Activated CD8-positive, alpha-beta memory T cell treated with anti-CD3 and anti-CD28 coated beads, Interleukin-2, amount 10 ng/mL, durations not matched to agents 7 days and 5 days (primary cell): ENCODE measurements at places on chromosomes 5 and 9.

GRCh38 chr5:65061974-65062353 is 293.2 kb downstream of the CWC27 start:
- no peak for DNase-seq

- DNase-seq, result no peak
These were observed 110.4 kb upstream of the SARDH start for GRCh38 chr9:133848471-133849109.

GRCh38 chr9:130609163-130609562 is 29.8 kb downstream of the FUBP3 start:
- no peak for DNase-seq

- DNase-seq, result no peak
These were observed 200.9 kb upstream of the TRPM3 start for GRCh38 chr9:71322311-71322710.

DNA sequence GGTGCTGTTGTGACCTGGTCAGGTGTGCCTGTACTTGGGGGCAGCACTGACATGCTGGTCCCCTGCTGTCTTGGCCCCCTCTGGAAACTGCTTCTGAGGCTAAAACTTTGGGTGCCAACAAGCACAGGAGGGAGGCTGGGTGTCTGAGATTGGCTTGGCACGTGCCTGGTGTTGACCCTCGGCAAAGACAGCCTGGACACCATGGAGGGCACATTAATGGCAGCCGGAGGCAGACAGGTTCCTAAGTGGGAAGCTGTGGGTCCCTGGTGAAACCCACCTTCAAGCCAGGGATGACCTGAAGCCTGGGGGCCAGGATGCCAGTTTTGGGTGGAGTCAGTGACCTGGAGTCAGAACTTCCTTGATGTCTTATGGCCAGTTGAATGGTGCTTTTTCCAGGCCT is 894.1 kb downstream of the PTPRD start:
- no peak for DNase-seq

DNA sequence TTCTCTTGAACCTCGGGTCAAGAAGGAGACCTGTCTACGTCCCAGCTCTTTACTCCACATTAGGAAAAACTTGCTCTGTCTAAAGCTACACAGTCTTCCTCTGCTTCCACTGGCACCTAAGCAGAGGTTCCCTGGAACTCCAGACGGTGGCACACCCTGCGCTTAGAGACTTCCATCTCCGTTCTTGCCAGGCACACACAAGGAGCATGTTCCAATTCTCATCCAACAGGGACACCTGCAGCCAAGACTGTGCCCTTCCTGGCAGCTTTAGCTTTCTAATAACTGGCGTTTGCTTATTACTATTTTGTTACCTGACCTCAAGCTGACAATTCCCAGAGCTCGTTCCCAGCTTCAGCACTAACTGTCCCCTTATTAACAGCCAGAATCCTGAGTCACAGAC is 16.0 kb downstream of the CAPSL start:
- no peak for DNase-seq

DNA sequence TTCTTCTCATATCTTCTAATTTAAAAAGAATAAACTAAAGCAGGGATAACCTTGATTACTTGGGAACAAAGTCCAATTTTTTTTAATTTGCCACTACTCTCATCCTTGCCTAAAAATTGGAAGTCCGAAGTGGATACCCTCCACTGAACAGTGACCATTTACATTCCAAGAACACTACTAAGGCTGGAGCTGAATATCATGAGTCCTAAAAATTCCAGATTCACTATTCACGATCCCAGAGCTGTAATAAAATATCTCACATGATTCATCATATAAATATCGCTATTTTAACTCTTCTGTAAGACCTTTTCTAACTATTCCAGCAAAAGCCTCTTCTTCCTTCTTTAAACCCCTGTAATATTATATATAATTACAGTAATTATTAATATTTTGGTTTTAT is 57.4 kb downstream of the ATPSCKMT start:
- no peak for DNase-seq

DNA sequence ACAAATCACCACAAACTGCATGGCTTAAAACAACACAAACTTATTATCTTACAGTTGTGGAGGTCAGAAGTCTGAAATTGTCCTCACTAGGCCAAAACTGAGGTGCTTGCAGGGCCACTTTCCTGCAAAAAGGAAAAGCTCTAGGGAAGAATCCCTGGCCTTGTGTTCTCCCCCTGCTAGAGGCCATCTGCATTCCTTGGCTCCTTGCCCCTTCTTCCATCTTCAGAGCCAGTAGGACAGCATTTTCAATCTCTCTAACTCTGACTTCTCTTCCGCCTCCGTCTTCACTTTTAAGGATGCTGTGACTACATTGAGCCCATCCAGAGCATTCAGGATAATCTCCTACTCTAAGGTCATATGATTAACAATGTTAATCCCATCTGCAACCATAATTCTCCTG is 236.6 kb downstream of the CDK5RAP2 start:
- DNase-seq, result peak; percentile 31

GRCh38 chr9:91921371-91921770 is 28.7 kb downstream of the ROR2 start:
- DNase-seq, result no peak

- no peak for DNase-seq
These were observed 37.0 kb downstream of the OTULIN start for GRCh38 chr5:14701556-14701955.

DNA sequence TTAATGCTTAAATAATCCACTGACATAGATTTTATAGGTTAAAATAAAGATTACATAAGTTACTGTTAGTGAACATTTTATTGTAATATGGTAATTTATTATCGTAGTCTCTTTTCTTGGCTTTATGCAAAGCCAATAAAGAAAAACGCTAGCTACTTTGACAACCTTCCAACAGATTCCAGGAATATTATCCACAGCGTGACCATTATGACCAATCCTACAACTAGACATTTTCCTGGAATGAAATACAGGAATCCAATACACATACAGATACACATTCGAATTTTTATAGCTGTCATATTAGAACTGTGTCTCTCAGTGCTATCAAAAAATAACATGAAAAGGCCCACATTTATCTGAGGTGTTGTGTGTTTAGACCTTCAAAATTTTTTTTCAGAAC is 13.1 kb downstream of the RPS23 start:
- no peak for DNase-seq

- no peak for DNase-seq
These were observed 199.0 kb upstream of the OTULINL start for GRCh38 chr5:14382640-14383039.

GRCh38 chr5:160230686-160231527 is 1.6 kb downstream of the FABP6 start:
- no peak for DNase-seq

DNA sequence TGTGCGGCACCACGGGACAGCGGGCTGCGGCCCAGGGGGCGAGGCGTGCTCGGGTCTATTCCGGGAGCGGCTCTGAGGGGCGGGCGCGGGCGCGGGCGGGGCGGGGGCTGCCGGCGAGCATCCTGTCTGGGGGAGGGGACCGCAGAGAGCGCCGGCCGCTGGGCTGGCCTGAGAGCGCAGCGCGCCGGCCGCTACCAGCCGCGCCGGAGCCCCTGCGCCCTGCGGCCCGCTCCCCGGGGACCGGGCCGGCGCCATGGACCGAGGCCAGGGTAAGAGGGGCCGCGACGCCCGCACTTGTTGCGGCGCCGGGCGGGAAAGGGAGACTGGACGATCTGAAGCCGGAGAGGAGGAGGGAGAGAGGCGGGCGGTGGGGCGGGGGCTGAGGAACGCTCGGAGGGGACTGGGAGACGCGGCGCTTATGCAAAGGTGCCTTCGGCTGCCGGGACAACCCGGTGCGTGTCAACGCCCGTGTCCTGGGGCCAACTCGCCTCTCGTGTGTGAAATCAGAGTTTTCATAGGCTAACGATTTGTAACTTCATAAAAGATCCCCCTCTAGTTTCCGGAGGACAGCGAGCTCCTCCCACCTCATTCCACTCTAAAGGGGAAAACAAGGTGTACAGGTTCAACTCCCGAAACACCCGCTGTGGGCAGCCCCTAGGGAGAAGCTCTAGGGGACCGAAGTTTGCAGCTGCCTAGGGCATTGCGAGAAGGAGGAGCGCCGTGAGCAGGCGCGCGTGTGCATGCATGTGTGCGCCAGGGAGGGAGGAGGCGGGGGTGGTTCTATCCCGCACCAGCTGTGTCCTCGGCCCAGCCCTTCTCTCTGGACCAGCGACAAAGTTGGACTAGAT is at the start of gene AFAP1L1:
Gene AFAP1L1 (plus strand): TSS at position 144 of the 848 bp plus-strand sequence. CDS start 110 bp downstream, at position 254.
- DNase-seq, result no peak

GRCh38 chr5:58681943-58682342 is 99.1 kb downstream of the RAB3C start:
- DNase-seq, result no peak

- DNase-seq, result no peak
These were observed 134.6 kb upstream of the PHYKPL start for GRCh38 chr5:178366998-178367735.

- no peak for DNase-seq
These were observed 42.5 kb downstream of the SFXN1 start for GRCh38 chr5:175520873-175521272.

DNA sequence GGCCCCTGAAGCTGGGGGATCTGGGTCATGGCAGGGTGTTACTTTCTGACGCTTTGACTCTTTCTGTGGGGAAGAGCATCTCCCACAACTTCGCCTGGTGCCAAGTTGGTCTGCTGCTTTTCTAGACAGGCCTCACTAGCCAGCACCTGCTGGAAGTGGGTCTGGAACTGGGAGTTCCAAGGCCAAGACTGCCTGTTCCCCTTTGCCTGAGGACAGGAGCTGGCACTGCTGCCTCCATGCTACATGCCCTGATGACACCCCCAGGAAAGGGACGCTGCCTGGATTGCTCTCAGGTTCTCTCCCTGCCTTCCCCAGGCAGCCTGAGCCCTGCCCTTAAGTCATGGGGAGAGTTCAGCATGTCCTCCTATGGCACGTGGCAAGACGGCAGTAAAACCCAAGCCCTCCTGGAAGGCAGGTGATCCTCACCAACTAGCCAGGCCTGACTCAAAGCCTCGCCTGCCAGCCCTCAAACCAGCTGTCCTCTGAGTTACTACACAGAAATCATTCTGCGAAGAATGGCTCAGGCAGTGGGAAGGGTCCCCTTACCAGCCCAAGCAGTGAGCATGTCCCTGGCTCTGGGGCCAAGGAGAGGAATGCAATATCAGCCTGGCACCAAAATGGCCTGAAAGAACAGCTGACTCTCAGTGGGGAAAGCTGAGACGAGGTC is 35.8 kb downstream of the SEC61B start:
- DNase-seq, result no peak

- peak; percentile 21 for DNase-seq
These were observed at the start of gene LCN1 for GRCh38 chr9:135520916-135521607. TSS of gene LCN1 (plus strand) at chr9:135521440. CDS start at chr9:135521498, 58 bp downstream.

GRCh38 chr9:137032858-137033257 is 970 bp upstream of the FUT7 start:
- DNase-seq, result no peak

DNA sequence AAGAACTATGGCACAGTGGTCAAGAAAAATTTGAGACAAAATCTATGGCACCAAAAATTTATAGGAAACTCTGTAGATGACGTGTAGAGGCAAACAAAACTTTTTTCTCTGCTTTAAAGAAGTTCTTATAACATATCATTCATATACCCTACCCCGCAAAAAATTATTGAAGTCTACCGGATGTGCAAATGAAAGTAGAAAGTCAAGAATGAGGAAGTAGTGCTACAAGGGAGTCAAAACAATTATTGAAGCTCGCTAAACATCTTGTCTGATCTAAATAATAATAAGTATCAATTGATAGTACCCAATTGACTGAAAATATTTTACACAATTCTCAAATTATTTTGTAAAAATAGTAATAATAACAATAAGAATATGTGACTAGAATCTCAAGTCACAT is 398.5 kb downstream of the TAF11L14 start:
- no peak for DNase-seq

GRCh38 chr5:38794986-38795385 is 50.8 kb upstream of the OSMR start:
- no peak for DNase-seq

- no peak for DNase-seq
These were observed 5.6 kb downstream of the P4HA2 start for GRCh38 chr5:132221781-132222648.

DNA sequence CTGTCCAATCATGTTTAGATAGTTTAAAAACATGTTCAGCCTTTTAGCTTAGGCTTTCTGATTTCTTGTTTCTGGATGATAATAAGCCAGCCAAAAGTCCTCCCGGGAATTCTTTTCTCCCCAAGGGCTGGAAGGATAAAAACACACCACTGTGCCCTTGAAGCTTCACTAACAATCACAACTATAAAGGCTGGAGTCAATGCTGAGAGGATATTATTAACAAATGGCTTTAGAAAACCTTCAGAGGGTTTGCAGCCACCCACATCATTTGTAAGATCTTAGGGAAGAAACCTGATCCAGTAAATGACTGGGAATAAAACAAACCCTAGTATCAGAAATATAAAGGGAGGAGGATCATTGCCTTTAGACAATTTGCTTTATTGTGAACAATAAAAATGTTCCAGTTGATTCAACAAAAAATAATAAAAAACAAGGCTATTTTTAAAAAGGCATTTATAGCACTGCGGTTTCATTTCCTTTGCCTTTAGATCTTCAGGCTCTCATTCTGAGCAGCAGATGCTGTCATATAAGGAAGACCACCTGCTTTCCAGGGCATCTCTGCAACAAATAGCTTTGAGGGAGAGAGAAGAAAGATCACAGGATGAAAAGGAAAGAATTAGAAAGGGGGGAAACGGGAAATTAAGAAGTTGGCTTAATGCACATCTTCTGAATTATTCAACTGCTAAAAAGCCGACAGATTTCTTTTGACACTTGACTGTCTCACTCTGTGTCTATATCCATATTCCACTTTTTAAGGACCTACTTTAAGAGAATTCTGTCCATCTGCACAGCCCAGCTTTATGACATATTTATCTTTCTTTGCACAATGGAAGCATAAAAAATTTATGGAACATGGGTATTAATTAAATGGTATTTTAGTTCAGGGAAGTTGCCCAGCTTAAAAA is 277.2 kb upstream of the SLC24A2 start:
- DNase-seq, result no peak

GRCh38 chr9:136216541-136217244 is 11.8 kb upstream of the LHX3 start:
- DNase-seq, result no peak

DNA sequence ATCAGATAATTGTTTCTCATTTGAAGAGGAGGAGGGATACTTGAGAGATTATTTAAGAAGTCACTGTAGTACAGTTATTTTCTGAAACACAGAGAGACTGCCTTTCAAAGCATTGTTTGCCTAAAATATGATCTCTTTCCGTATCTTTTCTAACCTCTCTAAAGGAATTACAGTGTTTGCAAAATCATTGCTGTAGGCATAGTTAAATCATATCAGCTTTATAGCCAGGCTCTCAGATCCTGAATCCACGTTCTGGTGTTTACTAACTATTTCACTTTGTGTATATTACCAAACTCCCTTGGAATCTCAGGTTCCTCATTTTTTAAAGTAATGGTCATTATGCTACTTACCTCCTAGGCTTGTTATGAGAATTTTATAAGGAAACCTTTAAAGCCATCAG is 1151.6 kb upstream of the CDH9 start:
- no peak for DNase-seq

DNA sequence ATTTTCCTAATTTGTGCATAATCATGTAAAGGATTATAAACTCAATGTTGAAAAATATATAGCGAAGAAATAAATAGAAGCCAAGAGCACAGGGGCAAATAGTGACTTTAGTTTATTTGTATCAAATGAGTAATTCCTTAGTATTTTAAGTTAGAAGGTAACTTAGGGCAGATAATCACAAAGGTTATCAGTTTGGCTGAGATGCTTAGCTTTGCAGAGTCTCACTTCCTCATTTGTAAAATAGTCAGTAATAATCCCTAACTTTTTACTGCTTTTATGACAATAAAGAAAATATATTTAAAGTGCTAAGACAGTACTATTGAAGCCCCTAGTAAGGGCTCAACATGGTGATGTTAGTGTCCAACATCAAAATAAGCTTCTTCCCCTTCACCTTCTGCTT is 297.4 kb upstream of the TUSC1 start:
- DNase-seq, result no peak

- no peak for DNase-seq
These were observed 1.4 kb downstream of the STING1 start for GRCh38 chr5:139481122-139481533.
